ENCODE measurements at places on chromosomes 4 and X.

DNA sequence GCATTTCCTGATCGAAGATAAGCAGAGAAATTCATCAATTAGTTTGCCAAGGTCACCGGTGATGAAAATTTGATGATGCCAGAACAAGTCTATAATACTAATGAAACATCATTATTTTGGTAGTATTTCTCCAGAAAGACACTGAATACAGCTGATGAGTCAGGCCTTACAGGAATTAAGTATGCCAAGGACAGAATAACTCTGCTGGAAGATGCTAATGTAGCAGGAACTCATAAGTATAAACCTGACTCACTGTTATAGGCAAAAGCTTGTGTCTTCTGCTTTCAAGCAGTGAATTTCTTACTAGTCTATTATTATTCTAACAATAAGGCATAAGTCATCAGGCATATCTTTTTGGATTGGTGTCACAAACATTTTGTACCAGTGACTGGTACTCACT, 1825.1 kb upstream of the IGFBP7 start:
- no peak for DNase-seq

- DNase-seq, result no peak
Observed at GRCh38 chr4:15718465-15718864, 15.6 kb downstream of the BST1 start.

- DNase-seq, result no peak
Observed at GRCh38 chr4:74112399-74113105, 13.6 kb upstream of the CXCL2 start.

DNA sequence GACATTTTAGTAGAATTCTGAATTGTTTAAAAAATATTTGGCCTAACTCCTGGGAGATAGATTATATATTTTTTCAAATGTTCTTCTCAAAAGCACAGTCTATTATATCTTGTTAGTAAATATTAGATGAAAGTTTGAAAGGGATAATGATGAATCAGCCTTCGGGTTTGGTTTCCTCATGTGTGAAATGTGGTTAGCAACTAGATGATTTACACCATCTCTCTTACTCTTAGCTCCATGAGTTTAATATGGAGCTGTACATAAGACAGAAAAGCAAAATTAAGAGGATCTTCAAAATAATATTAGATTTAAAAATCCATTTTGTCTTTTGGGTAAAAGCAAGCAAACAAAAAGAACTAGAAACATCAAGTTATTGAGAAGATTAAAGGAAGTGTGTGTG, 120.8 kb upstream of the SFRP2 start:
- no peak for DNase-seq

GRCh38 chr4:166421556-166422156, 548.6 kb downstream of the TLL1 start:
- no peak for DNase-seq

DNA sequence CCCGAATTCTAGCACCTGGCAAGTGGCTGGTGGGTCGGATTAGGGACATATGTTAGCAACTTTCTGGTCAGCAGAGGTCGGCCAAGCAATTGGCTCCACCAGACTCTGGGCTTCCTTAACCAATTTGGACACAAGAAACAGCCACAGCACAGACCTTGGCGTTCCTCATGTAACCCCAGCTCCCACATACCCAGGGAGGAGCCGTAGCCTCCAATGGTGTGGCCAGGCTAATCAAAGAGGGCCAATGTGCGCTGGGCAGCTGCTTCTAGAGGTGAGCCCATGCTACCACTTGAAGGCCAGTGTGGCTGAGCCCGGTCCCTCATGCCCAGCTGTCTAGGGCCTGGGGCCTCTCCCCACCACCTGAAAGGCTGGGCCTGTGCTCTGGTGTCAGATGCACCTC, 82.5 kb upstream of the MSX1 start:
- no peak for DNase-seq

DNA sequence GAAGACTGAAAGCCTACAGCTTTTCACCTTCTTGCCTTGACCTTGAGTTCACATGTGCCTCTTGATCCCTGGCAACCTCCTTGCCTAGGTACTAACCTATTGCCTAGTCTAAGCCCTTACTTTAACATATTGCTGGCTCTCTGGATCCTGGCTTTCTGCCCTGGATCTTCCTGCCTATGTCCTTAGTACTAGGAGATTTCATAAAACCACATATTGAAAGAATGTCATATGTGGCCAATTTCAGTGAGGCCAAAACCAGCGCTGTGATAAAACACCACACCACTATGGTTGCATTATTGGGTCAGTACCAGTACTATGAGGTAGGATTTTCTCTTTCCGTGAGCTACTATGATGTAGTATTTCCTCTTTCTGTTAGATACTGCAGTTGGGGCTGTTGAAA, 80.4 kb downstream of the CT47B1 start:
- DNase-seq, result no peak

DNA sequence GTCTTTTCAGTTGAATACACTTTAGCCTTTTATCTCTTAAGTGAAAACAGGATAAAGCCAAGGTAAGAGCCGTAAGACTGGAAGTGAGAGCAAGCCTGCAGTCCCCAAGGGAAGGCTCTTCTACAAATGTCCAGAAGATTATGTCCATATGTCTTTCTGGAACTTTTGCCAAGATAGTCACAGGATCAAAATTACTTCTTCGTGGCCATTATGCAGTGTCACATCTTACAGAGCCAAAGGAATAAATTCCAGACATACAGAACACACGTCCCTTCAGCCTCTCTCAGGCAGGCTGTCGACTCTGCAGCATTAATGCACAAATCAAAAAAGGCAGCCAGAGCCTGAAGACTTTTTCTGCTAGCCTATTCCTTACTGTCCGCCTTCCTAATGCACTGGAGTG, 10.9 kb upstream of the GATB start:
- DNase-seq, result no peak

- DNase-seq, result no peak
Observed at GRCh38 chrX:154298312-154298711, 2.7 kb downstream of the TKTL1 start.

- DNase-seq, result no peak
Observed at GRCh38 chrX:9153300-9153699, 119.4 kb upstream of the FAM9B start.

- no peak for DNase-seq
Observed at GRCh38 chr4:185573651-185574199, 38.4 kb upstream of the PDLIM3 start.

GRCh38 chr4:6529021-6529420, 46.0 kb upstream of the MAN2B2 start:
- DNase-seq, result no peak

DNA sequence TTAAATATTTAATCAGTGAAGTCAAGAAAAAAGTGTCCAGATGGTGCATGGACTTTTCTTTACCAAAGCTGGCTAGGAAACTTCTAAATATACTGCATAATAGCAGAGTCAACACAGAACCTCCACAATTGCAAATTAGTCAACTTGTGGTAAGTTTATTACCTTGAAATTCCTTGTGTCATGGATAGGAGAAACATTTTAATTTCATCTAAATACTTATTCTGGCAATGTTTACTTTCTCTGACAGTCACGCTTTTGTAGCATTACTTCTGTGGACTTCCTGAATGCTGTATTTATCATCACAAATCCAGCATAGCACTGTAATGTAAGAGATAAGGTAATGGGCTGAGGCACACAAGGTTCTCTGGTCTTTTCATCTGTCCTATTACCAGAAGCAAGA, 2266.1 kb downstream of the PCDH7 start:
- DNase-seq, result no peak

DNA sequence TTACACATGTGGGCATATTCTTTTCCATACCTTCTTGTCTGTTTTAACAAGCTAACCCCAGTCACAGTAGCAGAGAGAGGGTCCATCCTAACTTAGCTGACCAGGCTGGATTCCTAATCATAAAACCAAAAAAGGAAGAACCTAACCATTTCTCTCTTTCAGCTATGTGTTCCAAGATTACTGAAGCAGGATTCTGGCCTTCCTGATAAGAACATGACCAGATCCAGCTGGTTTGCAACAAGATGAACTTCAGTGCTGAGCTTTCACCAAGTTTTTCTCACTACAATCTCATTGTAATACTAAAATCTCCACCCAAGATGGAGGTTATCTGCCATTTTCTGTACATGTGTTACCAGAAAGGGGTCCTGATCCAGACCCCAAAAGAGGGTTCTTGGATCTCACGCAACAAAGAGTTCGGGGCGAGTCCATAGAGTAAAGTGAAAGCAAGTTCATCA, 20.4 kb upstream of the UBA6 start:
- DNase-seq, result no peak

DNA sequence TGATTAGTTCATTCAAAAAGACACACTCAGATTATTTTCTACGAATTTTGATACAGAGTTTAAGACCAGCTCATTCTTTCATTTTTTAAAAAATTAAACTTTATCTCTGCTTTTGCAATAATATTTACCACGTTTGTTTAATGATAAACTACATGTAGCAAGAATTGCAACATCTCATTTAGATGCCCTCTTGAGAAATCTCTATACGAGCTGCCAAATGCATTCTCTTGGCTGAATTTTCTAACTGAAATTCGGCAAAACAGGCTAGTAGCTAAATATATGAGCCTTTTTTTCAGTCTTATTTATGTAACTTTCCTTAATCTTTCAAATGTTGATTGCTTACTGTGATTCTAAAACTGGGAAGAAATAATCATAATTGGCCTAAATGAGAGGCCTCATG, 2.1 kb upstream of the GC start:
- DNase-seq, result no peak

DNA sequence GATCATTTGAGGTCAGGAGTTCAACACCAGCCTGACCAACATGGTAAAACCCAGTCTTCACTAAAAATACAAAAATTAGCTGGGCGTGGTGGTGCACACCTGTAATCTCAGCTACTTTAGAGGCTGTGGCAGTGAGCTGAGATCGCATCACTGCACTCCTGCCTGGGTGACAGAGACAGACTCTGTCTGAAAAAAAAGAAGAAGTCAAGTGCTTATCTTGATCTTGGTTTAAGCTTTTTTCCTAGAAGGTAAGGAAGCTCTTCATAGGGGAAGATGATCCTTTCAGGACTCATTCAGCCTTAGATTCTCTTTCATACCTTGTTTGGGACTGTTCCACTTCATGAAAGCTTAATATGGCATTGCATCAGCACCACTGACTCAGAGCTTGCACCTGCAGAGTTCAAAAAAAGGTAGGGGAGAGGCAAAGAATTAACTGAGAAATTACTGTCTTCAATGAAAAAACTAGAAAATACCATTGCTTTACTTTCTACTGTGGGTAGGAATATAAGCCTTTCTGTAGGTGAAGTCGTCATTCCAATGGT, 70.8 kb upstream of the EPGN start:
- no peak for DNase-seq

DNA sequence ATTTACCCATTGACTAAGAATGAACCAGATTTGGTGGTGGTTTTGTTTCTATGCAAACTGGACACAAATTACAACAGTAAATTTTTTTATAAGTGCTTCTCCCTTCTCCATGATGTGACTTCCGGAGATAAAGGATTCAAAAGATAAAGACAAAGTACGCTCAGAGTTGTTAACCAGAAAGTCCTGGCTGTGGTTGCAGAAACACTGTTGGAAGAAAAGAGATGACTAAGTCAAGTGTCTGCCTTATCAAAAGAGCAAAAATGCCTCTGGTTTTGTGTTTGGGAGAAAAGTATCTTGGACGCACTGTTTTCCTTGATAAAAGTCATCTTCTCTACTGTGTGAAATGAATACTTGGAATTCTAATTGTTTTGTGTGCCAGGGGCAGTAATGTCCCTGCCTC, 213.4 kb downstream of the GC start:
- no peak for DNase-seq

DNA sequence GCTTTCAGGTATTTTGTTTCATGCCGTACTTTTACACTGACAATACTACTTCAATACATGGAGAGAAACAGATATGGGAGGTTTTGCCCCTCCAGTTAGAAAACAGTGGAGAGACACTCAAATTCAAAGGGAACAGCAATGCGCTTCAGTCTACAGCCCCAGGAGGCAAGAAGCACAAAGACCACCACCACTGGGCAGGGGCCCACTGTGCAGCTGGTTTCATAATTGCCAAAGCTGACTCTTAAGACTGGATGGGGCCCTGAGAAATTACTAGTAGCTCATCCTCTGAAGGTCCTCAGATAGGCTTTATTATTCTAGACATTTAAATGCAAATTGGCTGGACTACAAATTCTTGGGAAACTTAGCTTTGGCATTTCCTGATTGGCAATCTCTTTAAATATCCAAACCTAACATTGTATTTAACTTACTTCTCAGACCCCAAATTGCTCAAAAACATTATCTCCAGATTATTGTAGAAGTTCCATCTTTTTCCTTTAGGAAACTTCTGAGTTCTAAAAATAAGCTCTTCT, 85.9 kb upstream of the GPR34 start:
- no peak for DNase-seq

DNA sequence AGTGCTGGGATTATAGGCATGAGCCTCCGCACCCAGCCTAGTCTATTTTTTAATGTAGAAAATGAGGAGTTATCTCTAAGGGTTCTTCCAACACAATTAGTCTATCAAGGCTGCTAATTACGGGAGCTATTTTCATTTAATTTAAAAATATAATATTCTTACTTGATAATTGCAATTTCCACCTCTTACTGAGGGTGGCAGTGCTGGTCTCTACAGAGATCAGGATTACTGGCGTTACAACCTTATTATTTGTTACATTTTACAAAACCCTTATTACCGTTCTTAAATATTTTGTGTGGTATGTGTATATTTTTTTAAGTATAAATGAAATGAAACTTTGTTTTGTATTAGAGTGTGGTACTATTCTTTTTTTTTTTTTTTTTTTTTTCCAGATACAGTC, 17.6 kb upstream of the GK start:
- no peak for DNase-seq

DNA sequence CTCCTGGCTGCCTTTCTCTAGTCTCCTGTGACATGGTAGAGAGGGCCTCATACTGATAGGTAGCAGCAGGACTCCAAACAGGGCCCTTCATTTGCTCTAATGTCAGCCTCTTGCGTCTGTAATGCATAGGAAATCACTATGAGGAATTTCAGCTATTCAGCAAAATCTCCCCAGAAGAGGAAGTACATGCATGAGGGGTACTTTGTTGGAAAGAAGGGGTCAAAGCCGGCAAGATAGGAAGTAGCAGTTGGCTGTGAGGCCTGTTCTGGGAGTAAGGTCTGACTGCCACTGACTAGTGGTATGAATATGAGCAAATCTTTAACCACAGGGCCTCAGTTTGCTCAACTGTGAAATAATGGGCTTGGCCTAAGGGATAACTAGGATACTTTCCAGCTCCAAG, 283.2 kb downstream of the ARHGAP10 start:
- no peak for DNase-seq

- DNase-seq, result no peak
Observed at GRCh38 chrX:129522184-129523078, 859 bp downstream of the SMARCA1 start.

DNA sequence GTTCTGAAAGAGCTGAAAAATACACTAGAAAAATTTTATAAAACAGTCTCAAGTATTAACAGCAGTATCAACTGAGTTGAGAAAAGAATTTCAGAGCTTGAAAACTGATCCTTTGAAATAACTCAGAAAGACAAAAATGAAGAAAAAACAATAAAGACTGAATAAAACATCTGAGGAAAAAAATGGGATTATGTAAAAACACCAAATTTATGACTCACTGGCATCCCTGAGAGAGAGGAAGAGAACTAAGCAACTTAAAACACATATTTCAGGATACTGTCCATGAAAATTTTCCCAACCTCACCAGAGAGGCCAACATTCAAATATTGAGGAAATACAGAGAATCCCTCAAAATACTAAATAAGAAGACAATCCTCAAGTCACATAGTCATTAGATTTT, 22.9 kb downstream of the PABPC4L start:
- no peak for DNase-seq

- no peak for DNase-seq
Observed at GRCh38 chr4:123748806-123749205, 352.2 kb downstream of the SPRY1 start.

- no peak for DNase-seq
Observed at GRCh38 chr4:16005676-16006075, 42.7 kb upstream of the FGFBP2 start.

- DNase-seq, result no peak
Observed at GRCh38 chr4:25377572-25378436, 741 bp downstream of the ANAPC4 start.
